Stimulated activated CD8-positive, alpha-beta memory T cell treated with anti-CD3 and anti-CD28 coated beads, Interleukin-4, amount 100 ng/mL, for 1 hour (primary cell): ENCODE measurements at places on chromosomes 4 and X.

- DNase-seq, result no peak
Observed at GRCh38 chrX:150873616-150874015, 24.9 kb downstream of the CD99L2 start.

GRCh38 chr4:187840814-187841213 is 154.8 kb upstream of the ZFP42 start:
- DNase-seq, result no peak

DNA sequence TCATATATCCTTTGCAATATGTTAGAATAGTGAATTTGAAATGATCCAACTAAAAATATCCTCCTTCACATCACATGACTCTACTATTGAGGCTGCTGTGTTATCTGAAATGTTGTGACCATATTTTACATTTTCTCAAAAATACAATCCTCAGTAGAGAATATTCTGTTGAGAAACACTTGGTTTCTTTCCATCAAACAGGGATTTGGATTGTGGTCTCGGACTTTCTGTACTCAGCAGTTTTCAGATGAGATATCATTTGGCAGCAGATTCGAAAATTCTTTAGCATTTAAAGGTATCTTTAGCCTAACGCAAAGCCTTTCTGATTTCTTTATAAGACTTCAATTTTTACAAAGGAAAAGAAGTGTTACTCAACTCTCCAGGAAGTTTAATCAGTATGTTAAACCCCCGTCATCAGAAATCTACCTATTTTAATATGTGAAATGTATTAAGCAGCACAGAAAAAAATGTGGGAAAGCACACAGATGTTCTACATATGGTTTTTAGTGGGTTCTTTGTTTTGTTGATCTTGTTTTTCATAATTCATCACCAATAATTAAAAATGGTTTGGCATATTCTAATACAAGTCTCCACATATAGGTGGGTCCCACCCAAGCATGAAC is 55.4 kb upstream of the ANXA3 start:
- no peak for DNase-seq

GRCh38 chr4:86837691-86838503 is 11.3 kb downstream of the SLC10A6 start:
- DNase-seq, result no peak

GRCh38 chr4:106344647-106344970 is 24.0 kb downstream of the GIMD1 start:
- DNase-seq, result no peak

GRCh38 chr4:11427121-11427996 is 1.3 kb downstream of the HS3ST1 start:
- no peak for DNase-seq

DNA sequence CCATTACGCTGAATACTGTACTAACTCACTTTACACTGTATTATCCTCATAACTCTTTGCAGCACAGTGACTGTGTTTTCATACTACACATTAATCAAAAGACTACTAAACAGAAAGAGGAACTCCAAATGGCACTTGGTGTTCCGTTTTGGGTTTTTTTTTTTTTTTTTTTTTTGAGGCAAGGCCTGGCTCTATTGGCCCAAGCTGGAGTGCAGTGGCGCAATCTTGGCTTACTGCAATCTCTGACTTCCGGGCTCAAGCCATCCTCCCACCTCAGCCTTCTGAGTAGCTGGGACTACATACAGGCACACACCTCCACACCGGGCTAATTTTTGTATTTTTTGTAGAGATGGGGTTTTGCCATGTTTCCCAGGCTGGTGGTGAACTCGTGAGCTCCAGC is 10.7 kb downstream of the KLHL8 start:
- DNase-seq, result no peak

DNA sequence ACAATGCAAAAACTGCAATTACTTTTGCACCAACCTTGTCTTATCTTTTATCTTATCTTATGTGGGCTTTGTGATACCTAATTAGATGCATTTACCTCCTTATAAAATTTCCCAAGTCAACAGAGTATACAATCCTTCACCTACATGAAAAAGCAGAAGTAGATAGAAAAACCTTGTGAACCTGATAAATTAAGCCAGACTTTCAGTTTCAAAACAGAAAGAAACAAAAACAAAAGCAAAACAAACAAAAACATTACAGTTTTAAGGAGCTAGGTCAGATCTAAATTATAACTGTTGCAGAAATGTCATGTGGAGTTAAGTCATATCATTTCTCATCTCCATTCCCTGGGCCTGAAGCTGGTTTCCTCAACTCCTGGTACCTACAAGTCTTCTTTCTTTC is 24.9 kb upstream of the CXXC4 start:
- no peak for DNase-seq

- no peak for DNase-seq
Observed at GRCh38 chr4:83890816-83891215, 354.9 kb downstream of the GPAT3 start.

DNA sequence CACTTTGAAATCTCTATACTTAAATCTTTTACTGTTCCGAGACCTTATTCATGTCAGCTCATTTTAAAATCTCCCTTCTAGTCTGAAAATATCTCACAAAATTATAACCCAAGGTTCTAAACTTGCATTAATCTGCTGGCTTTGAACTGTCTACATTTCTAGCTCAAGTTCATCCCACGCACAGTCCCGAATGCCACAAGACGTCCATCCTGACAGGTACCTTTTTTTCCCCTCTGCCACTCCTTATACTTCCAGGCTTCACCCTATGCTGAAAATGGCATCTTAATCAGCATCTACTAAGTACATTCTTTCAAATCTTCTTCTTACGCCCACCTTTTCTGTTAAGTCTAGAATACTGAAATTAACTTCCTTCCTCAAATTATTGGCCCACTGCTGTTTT is 259.2 kb upstream of the GALNTL6 start:
- DNase-seq, result no peak

DNA sequence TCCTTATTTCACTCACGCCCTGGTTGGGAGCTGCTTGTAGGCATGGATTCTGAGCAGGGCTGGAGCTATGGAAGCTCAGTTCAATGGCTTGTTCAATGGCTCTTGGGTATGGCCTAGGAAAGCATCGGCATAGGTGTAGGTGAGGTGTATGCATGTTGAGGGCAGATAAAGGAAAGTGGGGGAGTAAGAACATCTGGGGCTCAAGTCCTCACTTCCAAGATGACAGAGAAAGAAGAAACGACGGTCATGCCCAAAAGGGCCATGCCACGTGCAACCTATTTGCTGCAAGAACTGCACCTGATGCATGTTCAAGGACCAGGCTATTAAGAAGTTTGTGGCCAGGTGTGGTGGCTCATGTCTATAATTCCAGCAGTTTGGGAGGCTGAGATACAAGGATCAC is 23.4 kb downstream of the SCD5 start:
- no peak for DNase-seq

DNA sequence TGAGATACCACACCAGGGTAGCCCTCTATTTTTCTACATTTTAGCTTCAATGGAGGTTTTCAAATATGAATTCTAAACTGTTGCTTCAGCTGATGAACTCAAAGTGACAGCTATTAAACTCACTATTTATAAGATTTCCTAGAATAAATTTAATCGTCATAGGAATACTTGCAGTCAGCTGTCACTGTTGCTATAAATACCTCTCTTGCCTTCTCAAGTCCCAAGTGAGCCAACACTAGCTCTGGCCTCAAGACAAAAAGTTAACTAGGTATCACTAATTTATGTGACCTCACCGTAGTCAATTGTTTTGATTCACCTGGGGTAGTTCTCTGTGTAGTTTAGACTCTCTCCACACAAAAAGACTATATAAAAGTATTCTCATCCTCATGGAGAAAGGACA is 34.3 kb upstream of the PROM1 start:
- DNase-seq, result no peak

GRCh38 chr4:30929649-30930048 is 209.5 kb downstream of the PCDH7 start:
- DNase-seq, result no peak

- DNase-seq, result no peak
Observed at GRCh38 chrX:48579259-48579658, 5.0 kb downstream of the RBM3 start.

- no peak for DNase-seq
Observed at GRCh38 chr4:73257651-73258435, 755 bp downstream of the ANKRD17 start.

DNA sequence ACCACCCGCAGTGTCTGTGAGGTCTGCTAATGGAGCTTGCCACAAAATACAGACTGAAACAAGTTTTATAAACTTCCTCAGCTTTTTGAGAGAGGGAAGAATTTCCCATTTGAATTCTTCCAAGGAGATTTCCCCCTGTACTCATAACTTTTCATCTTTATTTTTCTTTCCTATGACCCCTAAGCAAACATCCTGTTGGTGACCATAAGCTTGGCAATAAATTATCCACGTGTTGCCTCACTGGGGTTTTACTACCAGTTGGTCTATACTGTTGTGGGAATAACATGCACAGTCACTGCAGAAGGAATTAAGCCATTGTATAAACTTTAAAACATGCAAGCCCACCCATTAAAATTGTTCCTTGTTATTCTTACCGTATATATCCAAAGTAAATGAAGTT is 86.2 kb downstream of the SLC39A8 start:
- no peak for DNase-seq

- DNase-seq, result no peak
Observed at GRCh38 chr4:188485906-188486305, 346.7 kb downstream of the TRIML1 start.

GRCh38 chr4:53580274-53580673 is 11.0 kb downstream of the LNX1 start:
- DNase-seq, result no peak

DNA sequence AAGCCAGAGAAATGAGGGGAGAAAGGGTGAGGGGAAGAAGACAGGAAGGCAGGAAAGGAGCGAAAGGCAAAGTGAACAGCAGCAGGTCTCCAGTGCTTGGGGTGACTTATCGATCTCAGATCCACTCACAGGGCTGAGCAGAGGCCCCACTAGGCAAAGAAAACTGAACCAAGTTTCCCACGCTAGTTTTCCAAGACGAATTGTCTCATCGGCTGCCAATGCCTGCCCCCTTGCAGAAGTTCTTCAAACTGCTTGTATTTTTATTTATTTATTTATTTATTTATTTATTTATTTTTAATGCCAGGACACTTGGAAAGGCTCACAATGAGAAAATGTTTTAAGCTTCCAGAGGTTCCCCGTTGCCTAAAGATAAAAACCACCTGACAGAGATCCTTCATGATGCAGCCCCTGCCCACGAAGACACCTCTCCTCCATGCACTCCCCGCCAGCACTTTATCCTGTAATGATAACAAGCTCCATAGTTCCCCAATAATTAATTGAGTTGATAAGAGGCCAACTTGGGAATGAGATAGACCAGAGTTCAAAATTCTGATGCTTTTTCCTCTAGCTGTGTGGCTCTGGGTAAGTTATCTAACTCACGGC is 43.2 kb downstream of the QDPR start:
- no peak for DNase-seq

DNA sequence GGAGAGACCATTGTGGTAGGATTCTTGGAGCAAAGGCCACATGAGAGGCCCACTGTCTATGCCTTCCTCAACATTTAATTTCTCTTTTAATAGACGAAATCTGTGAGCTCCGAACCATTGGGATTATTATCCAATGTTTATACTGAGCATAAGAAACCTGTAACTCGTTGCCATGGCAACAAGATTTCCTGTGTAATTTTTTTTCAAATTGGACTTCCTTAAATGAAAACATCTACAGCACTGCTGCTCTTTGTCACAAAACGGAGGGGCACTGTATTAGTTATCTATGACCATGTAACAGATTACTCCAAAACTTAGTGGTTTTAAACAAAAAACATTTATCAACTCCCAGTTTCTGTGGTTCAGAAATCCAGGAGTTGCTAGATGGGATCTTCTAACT is 38.7 kb downstream of the PPP1R2C start:
- no peak for DNase-seq

DNA sequence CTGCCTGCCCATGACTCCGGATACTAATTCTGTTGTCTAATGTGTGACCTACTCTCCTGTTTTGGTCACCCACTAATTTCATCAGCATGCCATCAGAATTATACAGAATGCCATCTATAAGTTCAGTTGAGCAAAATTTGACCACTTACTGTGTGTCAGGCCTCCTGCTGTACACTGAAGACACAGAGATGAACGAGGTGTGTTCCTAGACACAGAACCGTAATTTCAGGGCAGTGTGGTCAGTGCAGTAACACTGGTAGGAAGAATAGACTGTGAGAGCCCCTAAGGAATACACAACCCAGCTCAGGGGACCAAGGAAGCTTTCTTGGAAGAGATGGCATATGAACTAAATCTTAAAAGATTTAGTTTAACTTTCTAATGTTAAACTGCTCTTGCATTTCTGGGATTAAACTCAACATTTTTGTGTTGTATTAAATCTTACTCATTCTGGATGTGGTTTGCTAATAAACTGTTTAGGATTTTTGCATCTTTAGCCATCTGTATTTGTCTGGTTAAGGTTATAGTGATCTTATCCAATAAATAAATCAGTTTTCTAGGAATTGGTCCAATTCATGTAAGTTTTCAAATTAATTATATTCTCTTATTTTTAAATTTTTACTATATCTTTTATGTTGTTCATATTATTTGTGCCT is 34.3 kb downstream of the KANTR start:
- no peak for DNase-seq

- DNase-seq, result no peak
Observed at GRCh38 chr4:2828758-2829181, 14.9 kb upstream of the ADD1 start.

DNA sequence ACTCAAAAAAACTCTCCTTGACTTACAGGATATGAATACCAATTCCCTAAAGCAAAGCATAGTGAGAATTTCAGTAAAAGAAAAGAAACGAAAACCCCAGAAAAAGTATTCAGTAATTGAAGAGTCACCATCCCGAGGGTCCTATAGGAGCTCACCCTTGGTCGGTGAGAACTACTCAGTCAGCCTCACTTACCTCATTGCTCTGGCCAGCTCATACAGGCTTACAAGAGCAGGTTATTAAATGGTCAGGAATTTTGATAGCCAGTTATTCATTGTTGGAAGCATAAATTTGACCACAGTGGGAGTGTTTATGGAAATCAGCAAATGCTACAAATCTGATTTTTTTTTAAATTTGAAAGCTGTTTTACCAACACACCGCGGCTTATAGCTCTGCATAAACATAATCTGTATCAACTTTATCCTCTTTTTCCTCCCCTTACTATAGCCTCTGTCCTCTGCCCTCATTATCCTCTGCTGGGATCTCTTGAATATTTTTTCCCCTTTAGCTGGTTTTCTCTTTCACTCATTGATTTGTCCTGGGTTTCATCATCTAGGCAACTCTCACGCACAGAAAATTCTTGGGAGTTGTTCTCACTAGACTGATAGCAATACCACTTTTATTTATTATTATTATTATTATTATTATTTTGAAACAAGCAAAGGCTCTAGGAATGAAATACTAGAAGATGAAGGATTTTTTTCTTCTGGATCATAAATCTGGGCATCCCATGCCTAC is 11.0 kb upstream of the CXCL2 start:
- no peak for DNase-seq

DNA sequence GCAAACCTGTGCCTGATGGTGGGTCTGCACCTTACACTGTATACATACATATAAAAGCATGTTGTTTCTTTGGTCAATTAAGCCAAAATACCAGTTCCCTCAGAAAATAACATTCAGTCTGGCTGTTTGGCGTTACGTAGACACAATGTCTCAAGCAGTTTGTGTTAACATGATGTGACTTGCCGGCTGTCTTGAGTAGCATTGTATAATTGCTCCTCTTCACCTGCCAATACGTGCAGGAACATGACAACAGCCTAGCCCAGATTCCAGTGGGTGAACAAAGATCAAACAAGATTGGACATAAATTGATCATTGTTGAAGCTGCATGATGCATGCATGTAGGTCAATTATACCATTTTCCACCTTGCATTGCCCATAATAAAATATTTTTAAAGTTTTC is 102.3 kb downstream of the F11 start:
- no peak for DNase-seq

- DNase-seq, result no peak
Observed at GRCh38 chr4:110007217-110007616, 94.5 kb downstream of the EGF start.
